ENCODE measurements at places on chromosomes 7 and 10. TPM values are rescaled to one million over a fixed set of nuclear protein-coding genes. Genes with fewer than 3 reads are reported as not detected.

- no peak for DNase-seq
Measured at GRCh38 chr10:36188461-36188860, 546.4 kb upstream of the FZD8 start.

DNA sequence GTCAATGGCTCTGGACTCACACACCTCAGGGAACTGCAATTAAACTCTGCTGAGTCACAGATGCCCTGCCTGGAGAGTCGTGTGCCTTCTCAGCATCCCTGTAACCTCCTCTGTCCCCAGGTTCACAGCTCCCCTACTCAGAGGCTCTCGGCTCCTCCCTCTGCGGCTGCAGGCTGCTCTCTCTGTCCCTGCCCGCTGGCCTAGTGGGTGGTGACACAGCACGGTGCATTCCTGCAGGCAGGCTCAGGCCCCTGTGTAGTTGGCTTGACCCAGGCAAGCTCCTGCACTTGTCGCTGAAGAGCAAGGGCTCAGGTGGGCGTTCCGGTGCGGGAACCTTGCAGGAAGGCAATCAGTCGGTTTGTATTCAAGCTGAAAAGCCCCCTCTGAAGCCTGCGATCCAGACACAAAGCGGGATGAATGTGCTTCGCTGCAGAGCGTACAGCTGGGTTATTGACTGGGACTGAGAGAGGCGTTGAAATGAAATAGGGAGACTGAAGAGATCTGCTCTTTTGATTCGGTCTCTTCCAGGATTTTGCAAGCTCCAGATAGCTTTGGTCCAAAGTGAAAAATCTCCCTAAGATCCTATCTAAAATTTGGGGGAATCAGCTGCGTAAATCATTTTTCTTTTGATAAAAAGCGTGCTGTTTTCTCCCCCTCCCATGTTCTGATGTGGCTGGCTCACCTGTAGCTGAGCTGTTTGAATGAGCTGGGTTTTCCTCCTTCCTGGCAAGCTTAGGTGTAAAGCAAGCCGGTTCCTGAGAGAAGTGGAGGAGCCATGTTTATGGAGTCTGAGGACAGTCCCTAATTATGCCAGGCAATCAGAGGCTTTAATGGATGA is 208.7 kb upstream of the PHYHIPL start:
- no peak for DNase-seq

GRCh38 chr7:130369110-130369711 is 11.1 kb upstream of the CPA1 start:
- DNase-seq, result no peak

GRCh38 chr7:107744345-107744750 is 406 bp downstream of the CBLL1 start:
- no peak for DNase-seq

TAS2R4 gene
- 0.56 TPM for total RNA-seq

FMC1 gene
- 5.0 TPM for total RNA-seq

DNA sequence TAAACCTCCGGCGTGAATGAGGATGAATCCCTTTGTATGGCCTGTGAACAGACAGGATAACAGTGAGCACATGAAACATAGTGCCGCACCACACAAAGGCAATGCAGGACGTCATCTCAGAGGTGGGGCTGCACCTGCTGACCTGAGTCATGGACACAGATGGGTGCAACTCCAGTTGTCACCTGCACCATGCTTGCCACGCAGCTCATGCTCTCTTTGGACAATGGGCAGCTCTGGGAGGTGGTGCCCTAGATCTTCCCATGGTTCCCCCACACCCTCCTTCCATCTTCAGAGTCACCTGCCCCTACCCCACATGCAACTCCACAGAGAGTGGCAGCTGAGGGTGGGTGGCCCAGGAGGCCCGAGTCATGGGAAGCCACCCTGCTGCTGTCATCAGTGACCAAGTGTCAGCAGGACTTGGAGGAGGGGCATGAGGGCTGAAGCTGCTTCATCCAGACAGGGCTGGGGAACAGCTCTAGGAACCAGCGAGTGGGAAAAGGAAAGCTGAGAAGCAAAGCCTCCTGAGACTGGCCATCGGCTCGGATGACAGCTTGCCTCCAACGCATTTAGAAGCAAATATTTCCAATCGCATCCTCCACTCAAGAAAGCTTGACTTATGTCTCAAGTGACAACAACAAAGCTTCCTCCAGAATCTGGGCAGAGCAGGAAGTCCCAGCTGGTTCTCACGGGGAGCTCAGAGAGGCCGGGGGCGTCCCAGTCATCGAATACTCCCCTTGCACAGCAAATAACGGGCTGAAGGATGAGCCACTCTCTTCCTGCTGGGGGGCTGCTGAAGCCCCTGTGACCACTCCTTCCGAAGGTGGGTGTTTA is 27.1 kb downstream of the VIPR2 start:
- no peak for DNase-seq

FANK1 gene
- total RNA-seq, result 0.50 TPM

- no peak for DNase-seq
Measured at GRCh38 chr10:10138685-10139084, 879.0 kb upstream of the CELF2 start.

GRCh38 chr7:9582824-9583223 is 1149.4 kb downstream of the NXPH1 start:
- DNase-seq, result no peak

DNA sequence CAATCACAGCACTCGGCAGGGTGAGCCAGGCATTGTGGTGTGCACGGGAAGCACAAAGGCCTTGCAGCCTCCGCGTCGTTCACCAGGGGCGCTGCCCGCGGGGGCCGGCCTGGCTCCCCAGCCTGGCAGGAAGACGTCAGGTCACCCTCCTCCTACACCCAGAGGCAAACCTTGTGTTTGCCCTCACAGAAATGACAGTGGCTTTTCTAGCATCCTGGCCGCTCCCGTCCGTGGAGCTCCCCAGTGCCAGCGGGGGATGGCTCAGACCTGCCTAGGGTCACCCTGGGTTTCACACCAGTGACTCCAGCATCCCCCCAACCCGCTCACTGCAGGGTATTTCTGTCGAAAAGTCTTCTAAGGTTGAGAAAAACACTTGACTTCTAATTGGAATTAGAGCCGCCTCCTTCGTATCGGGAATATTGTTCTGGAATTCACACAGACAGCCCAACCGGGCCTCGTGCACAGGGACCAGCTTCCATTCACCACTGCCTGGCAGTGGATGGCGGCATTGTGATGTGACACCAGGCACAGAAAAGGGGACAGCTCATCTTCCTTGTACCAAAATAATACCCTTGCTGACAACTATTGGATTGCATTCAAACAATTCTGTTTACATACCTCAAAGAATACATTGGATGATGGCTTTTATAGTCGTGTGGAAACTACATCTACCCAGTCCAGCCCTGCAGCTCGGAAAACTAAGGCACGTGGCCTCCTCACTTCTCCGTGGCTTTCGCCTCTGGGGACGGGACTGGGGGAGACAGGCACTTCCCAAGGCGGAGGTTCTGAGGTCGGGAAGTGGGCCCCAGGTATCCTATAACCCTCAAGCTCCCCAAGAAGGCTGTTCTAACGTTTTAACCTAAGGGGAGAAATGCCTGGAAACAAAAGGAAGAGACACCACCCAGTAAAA is 109.0 kb downstream of the EBF3 start:
- no peak for DNase-seq

- no peak for DNase-seq
Measured at GRCh38 chr10:106566873-106567272, 597.6 kb downstream of the SORCS1 start.

GRCh38 chr10:122249991-122250750 is 20.9 kb upstream of the BTBD16 start:
- DNase-seq, result no peak

CLDN4 gene
- 0.17 TPM for total RNA-seq

DNA sequence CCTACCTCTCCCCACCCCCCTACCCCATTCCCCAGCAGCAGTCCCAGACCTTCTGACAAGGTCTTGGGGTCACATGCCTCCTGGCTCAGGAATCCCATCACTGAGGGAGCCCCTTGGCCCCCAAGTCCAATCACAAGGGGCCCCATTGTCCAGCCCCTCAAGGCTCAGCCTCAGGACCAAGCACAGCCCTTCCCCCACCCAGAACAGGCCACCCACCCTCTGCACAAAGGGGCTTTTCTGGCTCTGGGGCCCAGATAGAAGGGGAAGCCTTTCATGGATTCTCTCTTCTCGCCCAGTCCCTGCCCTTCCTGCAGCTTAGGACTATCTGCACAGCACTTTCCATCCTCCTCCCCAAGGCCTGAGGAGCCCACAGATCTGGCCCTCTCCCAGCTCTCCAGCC is 4.8 kb downstream of the FBXL15 start:
- DNase-seq, result no peak

- DNase-seq, result no peak
Measured at GRCh38 chr7:99642027-99642426, 25.3 kb downstream of the ZSCAN25 start.

DNA sequence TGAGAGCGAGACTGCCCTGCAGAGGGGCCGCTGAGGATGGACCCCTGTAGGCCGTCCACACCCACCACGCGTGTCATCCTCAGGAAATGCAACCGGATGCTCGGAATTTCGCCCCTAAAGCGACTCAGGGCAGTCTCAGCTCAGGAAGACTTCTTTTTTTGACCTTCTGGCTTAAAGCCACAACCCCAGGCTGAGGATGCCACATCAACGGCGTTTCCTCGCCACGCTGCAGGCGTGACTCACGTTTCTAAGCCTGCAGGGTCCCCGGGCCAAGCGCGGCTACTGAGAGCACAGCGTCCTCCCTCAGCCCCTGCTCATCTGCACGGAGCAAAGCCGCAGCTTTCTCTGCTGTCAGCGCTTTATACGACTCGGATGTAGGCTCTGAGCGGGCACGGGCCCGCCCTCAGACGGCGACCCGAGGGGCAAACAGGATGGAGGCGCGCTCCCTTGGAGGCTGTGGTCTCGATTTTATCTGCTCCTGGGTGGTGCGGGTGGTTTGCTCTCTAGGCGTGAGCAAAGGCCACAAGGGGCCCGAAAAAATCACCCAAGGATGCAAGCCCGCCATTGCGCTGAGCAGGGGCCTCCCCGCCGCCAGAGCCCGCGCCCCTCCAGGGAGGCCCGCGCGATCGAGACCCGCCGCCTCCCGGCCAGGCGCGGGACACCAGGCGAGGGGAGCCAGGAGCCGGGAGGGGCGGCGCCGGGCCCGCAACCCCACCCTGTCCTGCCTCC is 726 bp upstream of the INSIG1 start:
- peak; percentile 92 for DNase-seq

GRCh38 chr10:110820321-110820814 is 51.4 kb upstream of the PDCD4 start:
- DNase-seq, result no peak

- DNase-seq, result no peak
Measured at GRCh38 chr7:140197218-140197890, 20.6 kb upstream of the KDM7A start.

PTN gene
- not detected for total RNA-seq

DNA sequence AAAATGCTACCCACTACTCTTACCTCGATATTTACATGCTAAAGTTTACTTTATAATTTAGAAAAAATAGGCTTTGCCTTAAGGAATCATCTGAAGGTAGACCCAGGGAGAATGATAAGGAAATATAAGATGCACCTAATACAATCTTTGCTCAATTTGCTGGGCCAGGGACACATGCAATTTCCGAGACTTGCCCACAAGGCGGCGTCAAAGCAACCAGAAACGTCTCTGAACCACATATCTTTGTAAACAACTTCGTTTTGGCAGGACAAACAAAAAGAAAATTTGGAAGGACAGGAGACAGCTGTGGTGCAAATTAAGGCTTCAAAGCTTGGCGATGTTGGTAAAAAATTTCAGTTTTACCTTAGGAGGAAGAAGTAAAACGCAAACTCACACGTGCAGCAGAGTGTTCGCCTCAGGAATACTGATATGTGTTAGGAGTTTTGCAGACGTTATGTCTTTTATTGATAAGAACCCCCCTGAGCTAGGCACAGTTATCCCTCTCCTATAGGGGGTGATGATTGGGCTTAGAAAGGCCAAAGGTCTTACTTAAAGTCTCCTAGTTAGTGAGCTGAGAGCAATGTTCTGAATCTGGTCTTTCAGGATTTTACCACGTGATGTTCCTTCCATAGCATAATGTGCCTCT is 134.3 kb downstream of the PRKCQ start:
- DNase-seq, result peak; percentile 76

GRCh38 chr10:72563327-72563932 is 62.4 kb downstream of the MICU1 start:
- DNase-seq, result peak; percentile 37

SLC26A5 gene
- not detected for total RNA-seq

GRCh38 chr10:99337311-99337811 is 8.2 kb downstream of the CNNM1 start:
- DNase-seq, result no peak

DNA sequence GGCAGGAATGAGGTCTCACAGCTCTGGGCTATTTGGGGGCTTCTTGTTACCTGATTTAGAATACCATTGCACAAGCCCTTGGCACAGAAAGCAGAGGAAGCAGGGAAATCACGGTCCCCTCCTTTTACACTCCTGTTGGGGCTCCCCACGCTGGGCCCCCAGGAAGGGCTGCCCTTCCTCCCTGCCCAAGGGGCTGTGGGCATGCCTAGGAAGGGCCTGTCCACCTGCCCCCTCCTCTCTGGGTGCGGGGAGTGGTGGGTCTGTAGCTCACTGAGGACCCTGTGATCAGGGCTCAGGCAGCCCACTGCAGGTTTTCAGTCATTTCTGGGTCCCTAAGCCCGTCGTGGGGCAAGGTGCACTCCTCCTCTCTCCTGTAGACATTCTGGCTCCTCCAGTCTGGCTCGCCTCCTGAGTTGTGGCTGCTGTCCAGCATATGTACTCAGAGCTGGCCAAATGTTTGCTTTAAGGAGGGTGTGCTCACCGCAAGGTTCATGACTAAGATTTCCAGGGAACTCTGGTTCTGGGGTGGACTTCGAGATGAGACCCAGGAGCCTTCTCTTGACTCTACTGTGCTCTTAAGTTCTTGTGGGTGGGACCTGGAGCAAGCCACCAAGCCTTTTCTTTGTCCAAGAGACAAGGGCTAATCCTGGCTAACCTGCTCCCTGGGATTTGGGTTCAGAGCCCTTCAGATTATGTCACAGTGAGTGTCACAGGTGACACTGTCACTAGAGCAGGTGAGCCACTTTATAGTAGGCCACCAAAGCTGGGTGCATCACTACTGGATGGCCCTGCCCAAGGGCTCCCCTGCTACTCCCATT is 56.0 kb downstream of the TACR2 start:
- DNase-seq, result no peak

All from activated CD4-positive, alpha-beta memory T cell treated with anti-CD3 and anti-CD28 coated beads for 36 hours (primary cell).